ENCODE measurements at places on chromosomes 5 and 9.

DNA sequence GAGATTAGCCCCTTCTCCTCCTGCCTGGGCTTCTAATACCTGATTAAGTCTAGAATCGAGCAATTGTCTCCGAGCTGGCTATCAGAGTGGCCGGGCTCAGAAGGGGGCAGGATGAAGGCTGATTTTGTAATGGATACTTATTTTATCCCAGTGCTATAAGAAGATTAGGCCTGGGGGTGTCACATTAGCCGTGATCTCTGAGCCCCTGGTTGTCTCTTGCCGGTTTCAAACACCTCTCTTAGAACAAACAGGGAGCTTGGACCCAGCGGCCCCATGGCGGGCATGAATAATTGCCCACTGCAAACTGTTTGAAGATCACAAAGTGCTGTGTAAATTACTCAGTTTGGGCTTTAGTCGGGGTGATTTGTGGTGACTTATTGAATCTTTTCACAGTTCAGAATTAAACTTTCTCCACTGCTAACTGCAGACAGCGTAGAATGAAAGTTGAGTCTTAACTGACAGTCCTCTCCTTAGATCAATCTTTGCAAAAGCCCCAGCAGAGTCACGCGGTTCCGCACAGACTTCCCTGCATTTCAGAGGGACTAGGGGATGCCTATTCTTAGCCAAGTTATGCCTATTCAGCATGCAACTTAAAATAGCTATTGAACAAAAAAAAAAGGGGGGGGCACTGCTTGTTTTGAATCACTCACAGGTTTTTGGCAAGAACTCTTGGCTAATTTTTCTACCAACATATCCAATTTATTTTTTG lies 200.6 kb upstream of the IRX1 start:
- DNase-seq = no peak

DNA sequence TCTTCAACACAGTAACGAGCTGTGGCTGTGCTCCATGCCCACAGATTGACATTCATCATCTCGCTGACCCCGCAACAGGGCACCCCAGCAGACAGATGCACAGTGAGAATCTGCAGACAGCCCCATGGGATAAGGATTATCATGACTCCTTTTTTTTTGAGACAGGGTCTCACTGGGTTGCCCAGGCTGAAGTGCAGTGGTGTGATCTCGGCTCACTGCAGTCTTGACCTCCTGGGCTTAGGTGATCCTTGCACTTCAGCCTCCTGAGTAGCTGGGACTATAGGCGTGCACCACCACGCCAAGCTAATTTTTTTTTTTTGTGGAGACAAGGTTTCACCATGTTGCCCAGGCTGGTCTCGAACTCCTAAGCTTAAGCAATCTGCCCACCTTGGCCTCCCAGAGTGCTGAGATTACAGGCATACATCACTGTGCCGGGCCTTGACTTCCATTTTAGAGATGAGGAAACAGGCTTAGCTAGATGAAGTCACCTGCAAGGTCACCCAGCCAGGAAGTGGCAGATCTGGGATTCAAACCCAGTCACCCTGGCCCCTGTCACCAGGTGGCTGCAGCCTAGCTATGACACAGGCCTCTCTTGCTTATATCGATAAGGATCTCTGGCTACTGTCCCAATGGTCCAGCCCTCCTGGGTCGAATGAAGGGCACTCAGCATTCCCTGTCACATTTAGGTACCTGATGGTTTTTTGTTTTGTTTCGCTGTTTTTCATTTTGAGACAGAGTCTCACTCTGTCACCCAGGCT lies 5.1 kb downstream of the AIF1L start:
- no peak for DNase-seq

GRCh38 chr5:149710575-149710974 lies 19.5 kb upstream of the PPARGC1B start:
- no peak for DNase-seq

GRCh38 chr5:41842777-41843176 lies 27.4 kb downstream of the OXCT1 start:
- DNase-seq = no peak

DNA sequence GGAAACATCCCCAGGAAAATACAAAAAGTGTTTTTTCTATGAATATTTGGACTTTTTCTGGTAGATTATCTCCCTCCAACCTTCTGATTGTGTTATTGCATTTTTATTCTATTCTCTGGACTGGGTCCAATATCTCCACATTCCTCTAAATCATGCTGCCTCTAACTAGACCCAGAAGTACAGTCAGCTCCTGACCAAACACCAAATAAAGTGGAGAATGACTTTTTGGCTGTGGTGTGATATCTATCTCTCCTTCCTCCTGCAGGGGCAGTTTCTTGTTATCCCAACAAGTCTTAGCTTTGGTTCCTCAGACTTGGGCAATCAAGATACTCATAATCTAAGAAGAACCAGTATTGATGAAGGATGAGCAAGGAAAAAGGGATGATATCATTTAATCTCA lies 3.2 kb upstream of the RAI14 start:
- peak; percentile 32 for DNase-seq

- DNase-seq = no peak
Measured at GRCh38 chr5:54187694-54188093, 122.7 kb downstream of the ARL15 start.

DNA sequence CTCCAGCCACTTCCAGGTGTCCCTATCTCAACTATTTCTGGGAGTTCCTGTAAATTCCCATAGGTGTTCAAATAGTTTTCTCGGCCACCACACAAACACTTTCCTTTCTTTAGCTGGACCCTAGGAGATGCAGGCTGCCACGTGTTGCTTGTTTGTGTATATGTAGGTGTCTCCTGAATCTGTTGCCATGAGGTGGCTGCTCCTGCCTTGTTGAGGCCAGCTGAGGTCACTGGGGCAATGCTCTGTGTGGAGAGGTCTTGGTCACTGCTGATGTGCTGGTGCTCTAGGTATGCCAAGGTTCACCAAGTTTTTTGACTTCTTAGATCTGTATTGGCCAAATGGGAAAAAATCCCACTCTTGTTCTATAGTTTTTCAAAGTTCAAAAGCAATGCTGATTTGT lies 132.5 kb upstream of the CHD1 start:
- no peak for DNase-seq

DNA sequence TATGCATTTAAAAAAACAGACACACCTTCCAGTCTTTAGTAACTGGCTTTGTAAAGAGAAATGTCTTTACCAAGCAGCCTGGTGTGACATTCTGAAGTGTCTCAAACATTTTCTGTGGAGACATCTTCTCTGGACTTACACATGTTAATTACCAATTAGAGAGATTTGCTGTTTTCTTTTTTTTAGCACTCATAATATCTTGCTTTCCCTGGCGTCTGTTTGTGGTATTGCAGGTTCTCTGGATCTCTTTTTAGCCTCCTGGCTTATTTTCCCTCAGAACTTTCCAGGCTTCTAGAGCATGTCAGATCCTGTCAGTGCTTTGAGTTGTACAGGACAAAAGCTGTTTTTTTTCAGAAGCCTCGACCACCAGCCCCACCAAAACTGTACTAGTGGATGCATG lies 92.5 kb downstream of the MSX2 start:
- DNase-seq = no peak

DNA sequence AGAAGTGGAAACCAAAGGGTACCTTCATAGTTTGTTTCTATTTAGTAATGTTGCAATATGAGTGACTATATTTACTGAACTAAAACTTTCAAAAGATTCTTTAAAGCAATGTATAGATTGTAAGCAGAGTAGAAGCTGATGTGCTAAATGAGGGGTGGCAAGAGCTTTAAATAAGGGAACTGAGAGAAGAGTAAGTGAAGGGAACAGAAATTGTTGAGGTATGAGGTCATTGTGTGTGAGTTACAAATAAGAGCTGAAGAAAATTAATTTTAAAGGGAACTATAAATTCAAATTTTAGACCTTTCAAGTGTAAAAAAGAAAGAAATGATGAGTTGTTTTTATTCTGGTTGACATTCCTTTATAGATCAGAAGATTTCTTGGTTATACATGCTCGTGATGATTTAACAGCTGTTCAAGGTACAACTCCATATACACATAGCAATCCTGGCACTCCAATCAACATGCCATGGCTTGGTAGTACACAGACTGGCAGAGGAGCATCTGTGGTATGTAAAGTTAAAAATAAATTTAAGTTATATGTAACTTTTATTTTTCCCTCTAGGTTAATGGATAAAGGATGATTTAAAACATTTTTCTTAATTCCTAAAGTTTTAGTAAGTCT lies 135.1 kb upstream of the TNFAIP8 start:
- no peak for DNase-seq

DNA sequence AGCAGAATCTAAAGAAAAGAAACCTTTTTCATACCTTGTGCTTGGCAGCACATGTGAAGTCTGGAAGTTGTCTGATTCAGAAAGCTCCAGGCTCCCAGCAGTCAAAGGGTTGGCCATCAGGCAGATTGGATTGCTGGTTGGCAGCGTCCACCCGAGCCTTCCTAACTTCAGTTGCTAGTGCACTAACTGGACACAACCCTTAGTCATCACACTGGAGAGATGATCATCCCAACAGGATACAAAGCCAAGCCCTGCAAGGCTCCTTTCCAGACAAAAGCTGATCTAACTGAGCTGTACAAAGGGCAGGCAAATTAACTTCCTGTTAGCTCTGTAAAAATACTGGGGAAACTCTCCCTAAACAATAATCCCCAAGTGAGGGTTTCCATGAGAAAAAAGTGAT lies 185.6 kb downstream of the SNX18 start:
- DNase-seq = no peak

GRCh38 chr5:61329550-61330128 lies 2.4 kb upstream of the ZSWIM6 start:
- peak; percentile 46 for DNase-seq

DNA sequence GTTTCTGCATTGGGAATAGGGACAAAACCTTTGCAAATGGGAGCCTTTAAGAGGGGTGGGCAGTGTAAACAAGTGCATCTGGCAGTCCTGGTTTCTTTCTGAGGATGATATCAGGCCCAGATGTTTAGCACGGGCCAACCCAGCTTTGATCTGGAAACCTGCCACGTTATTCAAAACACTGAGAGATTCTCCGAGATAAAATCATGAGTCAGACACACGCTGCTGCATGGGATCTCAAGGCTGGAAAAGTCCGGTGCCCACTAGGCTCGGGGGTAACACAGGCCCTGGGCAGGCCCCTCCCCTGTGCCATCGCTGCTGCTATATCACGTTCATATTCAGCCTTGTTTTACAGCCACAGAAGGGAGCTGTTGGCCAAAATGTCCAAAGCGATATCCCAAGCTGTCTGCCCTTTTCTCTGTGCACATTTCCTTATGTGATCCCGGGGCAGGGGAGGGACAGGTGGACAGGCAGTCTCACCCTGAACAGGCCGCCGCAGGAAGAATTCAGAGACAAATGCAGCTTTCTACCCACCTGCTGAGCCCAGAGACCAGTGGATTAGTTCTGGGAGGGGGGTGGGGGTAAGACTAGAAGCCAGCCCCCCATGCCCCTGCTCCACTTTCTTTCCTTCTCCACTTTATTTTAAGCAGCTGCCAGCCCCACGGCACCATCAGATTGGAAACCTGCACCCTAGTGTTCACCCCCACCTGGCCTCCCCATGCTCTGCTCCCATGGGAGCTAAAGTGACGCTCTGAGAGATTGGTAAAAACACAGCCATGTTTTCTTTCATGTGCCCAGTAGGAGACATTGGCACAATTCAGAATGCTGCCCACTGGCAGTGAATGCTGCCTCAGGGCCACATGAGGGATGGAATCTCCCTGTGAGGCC lies 63.1 kb downstream of the TMOD1 start:
- peak; percentile 8 for DNase-seq

DNA sequence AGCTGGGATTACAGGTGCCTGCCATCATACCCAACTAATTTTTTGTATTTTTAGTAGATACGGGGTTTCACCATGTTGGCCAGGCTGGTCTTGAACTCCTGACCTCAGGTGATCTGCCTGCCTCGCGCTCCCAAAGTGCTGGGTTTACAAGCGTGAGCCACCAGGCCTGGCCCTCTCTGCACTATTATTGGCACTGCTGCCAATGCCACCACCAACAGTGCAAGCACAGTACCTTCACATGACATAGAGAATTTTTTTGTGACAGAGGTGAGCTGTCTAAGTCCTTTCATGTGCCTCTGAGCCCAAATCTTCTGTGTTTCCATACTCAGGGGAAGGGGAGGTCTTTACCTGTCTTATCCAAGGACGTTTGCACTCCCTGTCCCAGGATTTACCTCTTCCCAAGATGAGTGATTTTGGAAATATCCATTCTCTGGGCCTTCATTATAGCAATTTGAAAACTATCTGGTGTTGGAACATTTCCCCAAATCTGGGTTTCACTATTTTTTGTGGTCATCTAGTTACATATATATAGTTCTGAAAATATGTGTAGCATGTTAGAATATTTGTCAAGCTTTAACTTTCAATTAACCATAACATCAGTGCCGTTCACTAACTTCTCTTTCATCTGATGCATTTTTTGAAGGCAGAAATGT lies 5.4 kb upstream of the CD180 start:
- no peak for DNase-seq

DNA sequence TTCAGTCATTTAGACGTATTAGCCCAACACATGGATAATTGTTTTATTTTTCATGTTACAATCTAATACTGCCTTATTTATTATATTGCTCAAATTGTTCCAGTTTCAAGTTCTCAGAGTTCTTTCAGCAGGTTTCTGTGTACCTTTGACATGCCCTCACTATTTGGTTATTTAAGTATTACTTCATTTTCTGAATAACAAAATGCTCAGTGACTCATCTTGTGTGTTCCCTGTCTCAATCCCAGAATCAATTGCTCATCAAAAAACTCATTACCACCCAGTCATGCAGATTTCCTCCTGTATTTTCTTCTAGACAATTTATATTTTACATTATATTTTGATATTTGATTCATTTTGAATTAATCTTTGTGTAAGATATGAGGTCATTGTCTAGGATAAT lies 562.6 kb downstream of the ANXA1 start:
- no peak for DNase-seq

GRCh38 chr9:125422853-125423252 lies 161.2 kb downstream of the GAPVD1 start:
- DNase-seq = no peak

GRCh38 chr5:177426566-177427210 lies at the start of gene GRK6:
TSS of gene GRK6 (plus strand) at chr5:177426676. CDS start at chr5:177426846, 170 bp downstream.
- DNase-seq = peak; percentile 38

GRCh38 chr5:61440596-61440995 lies 108.5 kb downstream of the ZSWIM6 start:
- no peak for DNase-seq

DNA sequence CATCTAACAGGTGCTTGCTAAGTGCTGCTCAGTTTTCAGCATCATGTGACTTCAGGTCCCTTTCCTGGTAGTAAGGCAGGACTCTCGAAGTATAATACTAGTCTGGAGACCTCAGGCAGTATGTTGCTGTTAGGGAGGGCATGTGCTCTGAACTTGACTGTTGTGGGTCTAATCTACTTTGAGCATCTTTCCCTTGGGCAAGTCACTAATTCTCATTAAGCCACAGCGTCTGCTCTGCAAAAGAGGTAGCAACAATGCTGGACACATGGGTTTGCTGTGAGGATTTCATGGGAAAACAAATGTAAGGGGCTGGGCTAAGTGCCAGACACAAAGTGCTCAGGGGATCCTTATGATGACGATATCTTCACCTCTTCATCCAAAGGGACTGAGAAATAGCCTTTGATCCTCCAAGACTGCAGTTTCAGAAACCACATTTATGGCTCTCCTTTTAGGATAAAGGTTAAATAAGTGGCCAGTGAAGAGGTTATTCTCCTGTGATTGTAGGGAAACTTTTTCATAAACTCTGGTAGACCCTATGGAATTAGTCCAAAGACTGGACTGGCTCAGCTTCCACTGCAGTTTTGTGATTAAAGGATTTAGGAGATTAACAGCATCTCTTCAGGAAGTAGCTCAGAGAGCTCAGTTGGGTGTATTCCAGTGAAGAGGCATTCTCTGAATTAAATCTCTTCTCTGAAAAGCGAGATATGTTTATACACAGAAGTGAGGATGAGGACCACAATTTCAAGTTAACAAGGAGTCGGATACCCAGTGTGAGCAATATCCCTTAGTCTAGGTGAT lies 216.6 kb downstream of the SGCD start:
- no peak for DNase-seq

Measured in ACHN (cell line).